ENCODE measurements at places on chromosomes 3 and 15.

DNA sequence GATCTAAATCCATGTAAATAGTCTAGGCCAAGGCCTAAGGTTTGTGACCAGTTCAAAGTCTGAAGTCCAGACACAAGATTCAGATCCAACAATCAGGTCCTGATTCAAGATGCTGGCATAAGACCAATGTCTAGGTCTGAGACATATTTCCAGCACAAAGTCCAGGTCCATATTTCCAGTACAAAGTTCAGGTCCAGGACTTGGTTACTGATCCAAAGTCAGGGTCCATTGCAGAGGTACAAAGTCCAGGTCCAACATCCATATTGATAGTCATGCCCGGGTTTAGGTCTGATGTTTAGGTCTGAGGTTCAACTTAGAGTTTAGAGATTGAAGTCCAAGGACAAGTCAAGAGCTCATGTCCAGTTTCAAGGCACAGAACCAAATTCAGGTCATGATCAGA is 39.4 kb upstream of the VIPR1 start:
- DNase-seq: no peak

- no peak for DNase-seq
These were observed 81.7 kb downstream of the TAMM41 start for GRCh38 chr3:11764931-11765363.

- no peak for DNase-seq
These were observed 41.2 kb downstream of the HERC1 start for GRCh38 chr15:63792584-63792983.

DNA sequence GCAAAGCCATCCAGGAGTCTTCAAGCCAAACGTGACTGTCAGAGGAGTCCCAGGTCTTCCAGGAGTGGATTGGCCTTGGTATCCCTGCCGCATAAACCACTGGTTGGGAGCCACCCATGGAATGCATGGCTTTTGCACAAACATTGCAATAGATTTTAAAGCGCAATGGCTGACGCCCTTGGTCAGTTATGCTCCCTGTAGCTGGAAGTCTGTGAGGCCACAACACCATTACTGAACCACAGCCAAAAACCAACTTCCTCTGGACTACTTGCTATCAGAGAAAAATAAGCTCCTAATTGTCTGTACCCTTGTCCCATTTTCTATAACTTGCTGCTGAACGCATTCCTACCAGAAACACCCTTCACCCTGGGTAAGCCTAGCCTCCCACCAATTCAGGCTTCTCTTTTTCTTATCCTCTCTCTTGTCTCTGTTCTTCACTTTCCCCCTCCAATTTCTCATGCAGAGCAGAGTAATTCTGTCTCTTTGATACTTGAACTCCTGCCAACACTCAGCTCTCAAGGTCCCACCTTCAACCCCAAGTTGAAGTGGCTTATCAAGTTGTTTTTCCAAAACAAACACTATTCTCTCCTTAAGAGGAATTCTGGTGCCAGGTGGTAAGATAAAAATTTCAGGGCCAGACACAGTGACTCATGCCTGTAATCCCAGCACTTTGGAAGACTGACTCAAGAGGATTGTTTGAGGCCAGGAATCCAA is 176.4 kb upstream of the UBE2E1 start:
- no peak for DNase-seq

- DNase-seq: no peak
These were observed 91.6 kb downstream of the PPARG start for GRCh38 chr3:12380461-12380860.

- DNase-seq: no peak
These were observed 61.1 kb downstream of the XXYLT1 start for GRCh38 chr3:195209847-195210265.

- no peak for DNase-seq
These were observed 299.3 kb downstream of the SHQ1 start for GRCh38 chr3:72548981-72549380.

DNA sequence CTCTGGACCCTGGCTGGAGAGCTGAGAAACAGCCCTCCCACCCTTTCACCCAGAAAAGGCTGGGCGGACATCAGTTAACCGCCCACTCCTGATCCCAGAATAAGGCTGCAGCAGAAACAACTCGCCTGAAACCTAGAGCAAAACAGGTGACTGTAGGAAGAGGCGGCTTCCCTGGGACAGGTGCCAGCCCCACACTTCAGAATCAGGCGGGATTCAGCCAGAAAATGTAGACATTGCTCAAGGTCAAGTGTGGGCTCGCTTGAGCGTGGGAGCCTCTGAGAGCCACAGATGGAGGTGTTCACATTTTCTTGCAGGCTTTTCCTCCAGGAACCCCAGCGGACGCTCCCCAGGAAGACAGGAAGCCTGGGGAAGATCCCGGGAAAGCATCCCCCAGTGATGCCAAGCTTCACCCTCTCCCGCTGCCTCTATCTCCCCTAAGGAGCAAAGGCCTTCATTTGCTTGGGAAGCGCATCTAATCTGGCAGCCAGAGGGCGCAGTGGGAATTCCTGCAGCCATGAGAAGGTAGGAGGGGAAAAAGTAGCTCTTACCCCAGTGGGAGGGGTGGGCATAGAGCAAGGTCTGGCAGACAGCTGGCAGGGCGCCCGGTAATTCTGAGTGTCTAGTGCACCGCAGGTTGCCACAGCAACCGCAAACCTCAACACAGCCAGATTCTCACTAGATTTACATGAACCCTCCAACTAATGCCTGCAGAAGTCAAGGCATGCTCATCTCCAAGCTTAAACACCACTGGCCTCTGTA is 77.7 kb downstream of the OCA2 start:
- no peak for DNase-seq

GRCh38 chr15:39969002-39969394 is 35.1 kb downstream of the EIF2AK4 start:
- no peak for DNase-seq

DNA sequence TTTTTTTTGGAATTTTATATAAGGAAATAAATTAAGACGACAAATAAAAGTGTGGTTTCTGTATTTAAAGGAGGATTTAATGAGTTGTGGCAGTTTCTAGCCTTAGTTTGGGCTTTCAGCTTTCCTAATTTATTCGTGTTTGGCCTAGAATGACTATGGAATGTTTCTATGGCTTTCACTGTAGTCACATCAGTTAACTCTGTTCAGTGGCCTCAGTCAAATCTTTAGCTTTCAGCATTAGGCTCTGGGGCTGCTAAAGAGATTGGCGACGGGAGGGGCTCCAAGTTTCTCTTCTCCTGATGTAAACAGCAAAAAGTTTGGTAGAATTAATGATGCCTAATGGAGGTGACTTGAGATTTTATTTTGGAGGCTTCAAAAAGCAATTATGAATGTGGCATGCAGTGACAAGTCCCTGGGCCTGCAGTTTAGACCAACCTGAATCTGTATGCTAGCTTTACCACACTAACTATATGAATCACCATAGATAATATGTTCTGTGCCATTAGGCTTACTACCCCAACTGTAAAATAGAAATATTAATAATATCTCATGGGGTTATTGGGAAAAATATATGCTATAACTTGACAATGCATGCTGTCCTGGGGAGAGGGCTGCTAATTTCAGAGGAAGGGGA is 47.1 kb upstream of the ADGRG7 start:
- no peak for DNase-seq

DNA sequence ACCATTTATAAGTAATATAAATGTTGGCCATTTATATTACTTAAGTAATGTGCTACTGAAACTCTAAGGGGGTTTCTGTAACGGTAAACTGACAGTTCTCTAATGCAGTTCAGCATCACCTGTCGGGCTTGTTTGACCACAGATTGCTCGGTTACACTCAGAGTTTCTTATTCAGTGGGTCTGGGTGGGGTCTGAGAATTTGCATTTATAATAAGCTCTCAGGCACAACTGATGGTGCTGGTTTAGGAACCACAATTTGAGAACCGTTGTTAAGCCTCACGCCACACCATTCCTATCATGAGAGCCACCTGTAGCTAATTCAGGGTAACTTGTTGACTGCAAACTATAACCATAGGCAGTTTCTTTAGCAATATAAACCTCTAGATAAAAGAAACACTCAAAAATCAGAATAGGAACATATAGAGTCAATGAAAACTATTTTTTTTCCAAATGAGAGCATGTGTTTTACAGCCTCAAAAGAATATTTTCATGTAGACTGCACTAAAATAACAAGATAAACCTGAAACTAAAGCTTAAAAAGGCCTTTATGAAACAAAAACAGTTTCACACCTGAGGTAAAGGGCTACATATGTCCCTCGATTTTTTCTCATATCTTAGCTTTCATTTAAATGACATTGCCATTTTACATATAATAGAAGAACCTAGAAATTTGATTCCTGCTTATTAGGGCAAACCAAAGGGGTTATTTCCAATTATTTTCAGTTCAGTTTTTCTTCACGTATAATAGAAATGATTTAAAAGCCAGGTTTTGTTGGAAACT is 604.8 kb downstream of the UNC13C start:
- no peak for DNase-seq

DNA sequence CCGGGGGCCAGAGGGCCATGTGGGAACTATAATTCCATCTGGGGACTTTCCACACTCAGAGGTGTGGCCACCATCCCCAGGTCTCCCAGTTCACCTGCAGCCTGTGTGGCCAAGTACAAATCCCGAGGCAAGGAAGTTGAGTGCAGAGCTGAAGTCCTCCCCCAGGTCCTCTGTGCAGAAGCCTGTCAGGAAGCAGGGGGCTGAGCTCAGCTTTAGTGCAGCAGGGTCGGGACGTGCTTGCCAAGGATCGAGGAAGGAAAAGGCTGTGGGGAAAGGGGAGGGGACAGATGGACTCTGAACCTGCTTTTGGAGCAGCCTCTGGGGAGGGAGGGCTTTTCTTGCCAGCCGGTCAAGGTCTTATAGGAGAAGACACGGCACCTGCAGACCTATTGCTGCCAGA is 67.7 kb downstream of the CHRNA7 start:
- DNase-seq: no peak

Measured in CD4-positive, alpha-beta T cell treated with Interleukin-12 subunit alpha and Interleukin-12 subunit beta, for 1 hour (primary cell).